Left cardiac atrium (tissue), 4 donors: ENCODE measurements at places on chromosomes 1 and 21. TPM values are rescaled to one million over a fixed set of nuclear protein-coding genes. Genes with fewer than 3 reads are reported as not detected.

GRCh38 chr1:156153362-156153761, at the start of gene SEMA4A:
SEMA4A (plus strand) TSS chr1:156153585; CDS start chr1:156154579, 994 bp downstream.
- no peak for DNase-seq

DNA sequence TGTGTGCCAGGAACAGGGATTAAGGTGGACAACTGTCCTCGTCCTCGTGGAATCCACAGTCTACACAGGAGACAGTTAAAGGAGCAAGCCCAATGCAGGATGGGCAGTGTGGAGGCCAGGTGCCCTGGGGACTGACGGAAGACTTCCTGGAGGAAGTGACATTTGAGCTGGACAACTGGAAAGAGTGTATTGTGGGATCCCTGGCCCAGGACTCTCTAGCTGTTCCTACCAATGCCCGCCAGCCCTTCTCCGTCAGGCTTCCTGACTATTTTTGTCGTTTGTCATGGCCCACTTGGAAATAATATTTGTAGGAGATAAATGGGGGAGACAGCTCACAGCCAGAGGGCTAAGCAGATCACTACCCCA, 235.3 kb downstream of the TOMM20 start:
- DNase-seq: no peak

- DNase-seq: no peak
Measured at GRCh38 chr1:234435620-234436019, 43.4 kb downstream of the TARBP1 start.

- no peak for DNase-seq
Measured at GRCh38 chr1:43447891-43448708, 5.6 kb downstream of the HYI start.

DNA sequence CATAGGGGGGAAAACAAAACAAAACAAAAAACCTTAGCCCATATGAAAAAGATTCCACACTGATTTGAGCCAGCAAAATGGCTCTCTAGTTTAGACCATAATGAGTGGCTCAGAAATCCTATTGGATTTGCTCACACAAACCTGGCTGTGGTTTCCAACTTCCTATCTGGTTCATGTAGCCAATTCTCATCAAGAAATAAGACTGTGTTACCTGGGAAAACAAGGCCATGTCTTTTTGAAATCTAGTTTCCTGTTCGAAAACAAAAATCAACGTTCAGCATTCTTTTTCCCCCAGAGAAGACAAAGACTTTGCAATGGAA, 69.2 kb downstream of the TBX15 start:
- DNase-seq: no peak

- no peak for DNase-seq
Measured at GRCh38 chr1:108124622-108125311, 75.4 kb downstream of the SLC25A24 start.

GRCh38 chr1:221470000-221470698, 271.7 kb downstream of the DUSP10 start:
- no peak for DNase-seq

DNA sequence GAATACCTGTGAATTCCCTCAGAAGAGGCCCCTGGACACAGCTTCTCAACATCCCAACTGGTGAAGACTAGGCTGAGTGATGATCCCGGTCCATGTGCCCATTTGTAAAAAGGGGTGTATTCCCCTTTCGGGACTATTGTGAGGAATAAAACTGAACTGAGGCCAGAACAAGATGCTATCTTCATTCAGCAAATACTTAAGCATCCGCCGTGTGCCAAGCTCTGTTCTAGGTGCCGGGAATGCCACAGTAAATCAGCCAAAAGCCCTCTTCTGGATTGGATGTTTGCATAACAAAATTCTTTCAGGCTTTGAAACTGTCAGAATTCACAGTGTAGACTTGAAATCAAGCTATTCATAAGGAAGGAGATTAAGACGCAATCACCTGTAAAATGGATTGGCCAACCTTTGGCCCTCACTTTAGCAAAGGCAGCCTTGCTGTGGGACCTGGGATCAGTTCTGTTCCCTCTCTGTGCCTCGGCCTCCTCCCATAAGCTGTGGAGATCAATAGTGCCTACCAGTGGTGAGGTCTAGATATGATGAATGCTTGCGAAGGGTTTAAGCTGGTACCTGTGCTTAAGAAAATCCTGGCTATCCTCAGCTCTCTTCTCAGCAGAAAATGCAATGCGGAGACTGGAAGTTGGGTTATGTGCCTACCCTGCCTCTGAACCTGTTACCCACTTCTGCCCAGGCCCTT, 1.8 kb downstream of the ALPL start:
- DNase-seq: no peak

GRCh38 chr1:7931446-7931812, 9.2 kb downstream of the TNFRSF9 start:
- DNase-seq: no peak

DNA sequence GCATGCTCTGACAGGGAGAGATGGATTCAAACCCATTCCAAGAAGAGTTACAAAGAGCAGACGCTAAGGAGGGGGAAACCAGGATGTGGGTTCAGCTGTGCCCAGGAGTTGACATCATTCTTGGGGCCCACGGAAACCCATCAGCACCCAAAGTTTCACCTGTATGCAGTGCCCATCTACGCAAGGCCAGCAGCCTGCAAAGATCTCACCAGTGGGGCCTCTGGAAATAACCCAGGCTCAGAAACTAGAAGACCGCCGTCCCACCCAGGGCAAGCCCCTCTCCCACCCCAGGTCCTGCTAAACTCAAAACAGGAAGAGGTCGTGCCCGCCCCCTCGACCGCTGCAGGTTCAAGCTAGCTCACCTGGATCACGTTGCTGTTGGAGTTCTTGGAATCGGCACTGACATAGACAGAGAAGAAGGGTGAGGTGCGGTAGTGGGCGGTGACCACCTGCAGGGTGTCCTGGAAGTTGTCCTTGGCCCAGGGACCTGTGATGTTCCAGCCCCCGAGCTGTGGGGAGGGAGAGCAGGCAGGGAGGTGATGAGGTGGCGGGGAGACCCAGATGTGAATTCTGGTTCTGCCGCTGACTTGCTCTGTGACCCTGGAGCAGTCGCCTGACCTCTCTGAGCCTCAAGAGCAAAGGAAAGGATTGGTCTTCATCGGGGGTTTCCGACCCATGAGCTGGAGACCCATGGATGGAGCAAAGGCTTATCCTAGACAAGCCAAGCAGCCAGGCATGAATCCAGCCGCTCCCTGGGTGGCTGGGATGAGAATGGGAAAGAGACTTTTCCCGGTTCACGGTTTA, 31.7 kb downstream of the ECE1 start:
- no peak for DNase-seq

- no peak for DNase-seq
Measured at GRCh38 chr1:161070761-161071160, 1.1 kb upstream of the ARHGAP30 start.

DNA sequence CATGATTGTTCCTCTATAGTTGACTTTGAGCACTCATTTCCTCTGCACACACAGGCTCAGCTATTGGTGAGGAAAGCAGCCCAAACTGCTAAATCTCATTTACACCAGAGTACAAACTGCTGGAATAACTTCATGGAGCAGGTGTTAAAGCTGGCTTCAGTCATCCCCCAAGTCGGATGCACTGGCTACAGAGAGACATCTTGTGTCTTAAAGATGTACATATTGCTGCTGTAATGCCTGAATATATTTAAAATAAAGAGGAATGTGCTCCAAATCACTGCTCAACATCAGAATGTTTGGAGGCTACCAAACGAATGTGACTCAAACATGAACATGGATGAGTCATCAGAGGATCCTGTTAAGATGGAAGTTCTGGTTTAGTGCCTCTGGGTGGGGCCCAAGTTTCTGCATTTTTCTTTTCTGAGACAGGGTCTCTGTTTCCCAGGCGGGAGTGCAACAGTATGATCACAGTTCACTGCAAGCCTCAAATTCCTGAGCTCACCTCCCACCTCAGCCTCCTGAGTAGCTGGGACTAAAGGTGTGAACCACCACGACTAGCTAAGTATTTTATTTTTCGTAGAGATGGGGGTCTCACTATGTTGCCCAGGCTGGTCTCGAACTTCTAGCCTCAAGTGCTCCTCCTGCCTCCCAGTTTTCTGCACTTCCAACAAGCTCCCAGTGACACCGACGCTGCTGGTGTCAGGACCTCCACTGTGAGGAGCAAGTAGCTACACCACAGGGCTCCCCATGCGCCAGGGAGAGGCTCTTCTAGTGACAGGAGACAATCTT, 79.0 kb upstream of the KRTAP19-8 start:
- DNase-seq: no peak

DNA sequence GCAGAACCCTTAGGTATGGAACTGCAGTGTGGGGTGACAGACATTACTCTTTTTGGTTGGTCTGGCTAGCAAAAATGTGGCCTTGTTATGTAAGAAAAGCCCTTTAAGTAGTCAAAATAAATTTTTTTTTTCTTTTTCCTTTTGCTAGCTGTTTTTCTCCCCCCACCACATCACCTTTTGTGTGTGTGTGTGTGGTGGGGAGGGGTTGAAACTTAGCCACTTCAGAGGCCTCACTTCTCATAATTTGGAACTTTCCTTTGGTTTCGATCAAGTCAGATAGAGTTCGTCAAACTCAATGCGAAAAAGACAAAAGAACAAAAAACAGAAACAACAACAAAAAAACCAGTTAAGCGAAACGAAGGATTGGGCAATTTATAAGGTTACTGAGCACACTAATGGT, 1.9 kb upstream of the PRMT2 start:
- no peak for DNase-seq

- no peak for DNase-seq
Measured at GRCh38 chr1:8607906-8608305, 209.5 kb downstream of the RERE start.

DNA sequence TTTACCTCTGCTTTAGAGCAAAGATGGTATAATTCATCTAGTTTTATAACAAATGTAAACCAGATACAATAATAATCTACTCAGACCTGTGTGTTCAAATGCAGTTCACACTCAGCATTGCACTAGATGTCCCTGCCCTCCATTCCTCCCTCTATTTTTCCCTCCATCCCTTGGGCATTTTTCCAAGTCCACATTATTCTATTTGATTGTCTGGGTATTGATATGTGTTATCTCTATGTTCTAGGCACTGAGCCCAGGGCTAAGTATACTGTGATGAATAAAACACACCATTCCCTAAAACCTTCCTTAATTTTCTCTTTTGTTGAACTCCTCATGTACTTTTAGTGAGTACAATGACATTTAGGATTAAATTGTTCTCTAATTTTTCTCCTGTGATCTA, 66.2 kb upstream of the HMCN1 start:
- DNase-seq: no peak

GRCh38 chr1:91201176-91201575, 179.3 kb upstream of the ZNF644 start:
- DNase-seq: no peak

GRCh38 chr1:23177438-23178380, 9.1 kb upstream of the LUZP1 start:
- peak; percentile 92 for DNase-seq

- DNase-seq: no peak
Measured at GRCh38 chr1:168736520-168736919, 7.5 kb upstream of the DPT start.

- no peak for DNase-seq
Measured at GRCh38 chr1:169312084-169312954, 55.3 kb downstream of the NME7 start.

DNA sequence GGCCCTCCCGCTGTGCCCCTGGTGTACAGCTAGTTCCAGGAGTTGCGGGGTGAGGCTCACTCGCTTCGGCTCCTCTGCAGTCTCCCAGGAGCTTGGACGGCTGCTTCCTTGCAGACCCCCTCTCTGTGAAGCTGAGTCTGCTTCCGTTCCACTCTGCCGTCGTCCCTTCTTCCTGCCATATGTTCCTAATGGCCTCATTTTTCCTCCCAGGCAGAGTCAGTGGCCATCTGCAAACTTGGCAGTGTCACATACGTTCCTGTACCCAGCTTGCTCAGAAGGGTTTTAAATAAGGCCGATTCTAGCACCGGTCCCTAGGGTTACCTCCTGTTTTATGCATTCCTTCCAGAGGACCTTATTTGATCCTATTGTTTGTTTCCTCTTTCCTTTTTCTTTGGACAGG, 21.3 kb downstream of the ACTL8 start:
- DNase-seq: no peak

GRCh38 chr1:159177272-159177907, 6.0 kb downstream of the CADM3 start:
- no peak for DNase-seq

- DNase-seq: no peak
Measured at GRCh38 chr1:186967656-186968394, 139.1 kb downstream of the PLA2G4A start.

GRCh38 chr1:53038566-53038965, 23.4 kb upstream of the PODN start:
- DNase-seq: no peak

DNA sequence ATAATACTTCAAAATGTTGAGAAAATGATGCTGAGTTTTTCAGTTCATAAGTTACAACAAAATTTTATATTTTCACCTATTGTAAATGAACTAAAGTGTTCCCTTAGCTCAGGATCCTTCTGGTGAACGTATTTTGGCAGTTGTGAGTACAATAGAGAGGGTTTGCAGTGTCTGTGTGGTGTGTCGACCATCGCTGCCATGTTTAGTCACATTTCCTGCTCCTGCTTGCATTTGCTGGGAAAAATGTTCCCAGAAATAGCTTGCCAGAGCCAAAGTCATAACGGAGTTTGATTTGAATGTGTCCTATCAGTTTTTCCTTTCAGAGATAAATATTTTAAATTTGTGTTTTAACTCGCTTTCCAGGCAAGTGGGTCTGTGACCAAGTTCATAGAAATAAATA, 117.1 kb upstream of the COL6A1 start:
- DNase-seq: no peak

GRCh38 chr1:183871142-183871541, 66.2 kb downstream of the RGL1 start:
- no peak for DNase-seq

- no peak for DNase-seq
Measured at GRCh38 chr1:15276691-15277446, 29.8 kb downstream of the FHAD1 start.

DNA sequence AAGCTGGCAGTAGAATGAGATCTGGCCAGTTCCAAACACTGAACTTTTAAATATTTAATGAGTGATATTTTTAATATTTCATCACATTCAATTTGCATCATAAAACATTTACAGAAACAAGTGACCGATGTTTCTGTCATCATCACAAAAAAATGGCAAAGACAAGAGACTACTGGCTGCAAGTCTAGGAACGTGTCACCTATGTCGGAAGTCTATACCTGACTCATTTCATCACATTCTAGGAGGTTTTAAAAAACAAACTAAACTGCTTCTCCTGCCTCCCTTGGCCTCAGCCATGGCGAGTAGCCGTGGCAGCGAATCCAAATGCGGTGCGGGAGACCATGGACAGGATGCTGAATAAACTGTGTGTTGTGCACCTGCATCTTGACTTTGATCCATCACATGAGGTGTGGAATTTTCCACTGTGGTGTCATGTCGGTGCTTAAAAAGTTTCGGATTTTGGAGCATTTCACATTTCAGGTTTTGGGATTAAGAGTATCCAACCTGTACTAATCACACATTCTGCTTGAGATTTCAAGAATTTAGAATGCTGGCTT, 43.1 kb downstream of the CLSTN1 start:
- no peak for DNase-seq

The ANGPTL3 gene
- not detected for total RNA-seq

The DHRS3 gene
- 74.3 TPM for total RNA-seq

The BMP8B gene
- 0.59 TPM for total RNA-seq

The CXADR gene
- total RNA-seq: 9.8 TPM

The TRIM58 gene
- 0.32 TPM for total RNA-seq

The GBP2 gene
- 24.0 TPM for total RNA-seq

The RGS7 gene
- not detected for total RNA-seq

The B4GALT2 gene
- total RNA-seq: 35.5 TPM

The PDZK1 gene
- 0.12 TPM for total RNA-seq

The LGR6 gene
- 6.1 TPM for total RNA-seq

The GUCA2B gene
- total RNA-seq: not detected

The CSMD2 gene
- total RNA-seq: 0.29 TPM

The MFSD2A gene
- 3.7 TPM for total RNA-seq

The PEAR1 gene
- 10.4 TPM for total RNA-seq

The HSD3B1 gene
- not detected for total RNA-seq
